ENCODE measurements at places on chromosomes 2 and 18. TPM values are rescaled to one million over a fixed set of nuclear protein-coding genes. Genes with fewer than 3 reads are reported as not detected.

- no peaks in the 10 kb centered on the region for H3K4me1 ChIP-seq
- no peak for DNase-seq
- H3K4me3 ChIP-seq, result no peak overlapping the region
- no peaks in the 10 kb centered on the region for H3K27me3 ChIP-seq
- H3K27ac ChIP-seq, result no peak overlapping the region
- no peaks in the 10 kb centered on the region for H3K36me3 ChIP-seq
Measured at GRCh38 chr18:48756511-48757226, 194.1 kb downstream of the SMAD7 start.

DNA sequence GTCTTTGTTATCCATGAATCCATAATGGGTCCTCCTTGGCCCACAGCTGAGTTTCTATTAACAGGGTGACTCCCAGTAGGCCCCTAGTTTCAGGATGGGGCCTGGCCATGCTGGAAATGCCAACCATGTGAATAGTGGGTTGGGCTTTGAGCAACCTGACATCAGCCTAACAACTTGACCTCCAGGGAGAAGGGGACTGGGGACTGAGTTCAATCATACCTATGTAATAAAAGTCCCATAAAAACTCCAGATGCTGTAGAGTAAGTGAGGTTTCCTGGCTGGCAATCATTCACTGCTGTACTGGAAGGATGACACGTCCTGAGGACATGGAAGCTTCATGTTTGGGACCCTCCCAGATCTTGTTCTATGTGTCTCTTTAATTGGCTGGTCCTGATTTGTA, 7.9 kb downstream of the REV1 start:
- no peaks in the 10 kb centered on the region for H3K27me3 ChIP-seq
- H3K27ac ChIP-seq, result no peak overlapping the region
- no peak overlapping the region for H3K4me3 ChIP-seq
- H3K4me1 ChIP-seq, result peaks cover 34% of the 10 kb centered on the region

DNA sequence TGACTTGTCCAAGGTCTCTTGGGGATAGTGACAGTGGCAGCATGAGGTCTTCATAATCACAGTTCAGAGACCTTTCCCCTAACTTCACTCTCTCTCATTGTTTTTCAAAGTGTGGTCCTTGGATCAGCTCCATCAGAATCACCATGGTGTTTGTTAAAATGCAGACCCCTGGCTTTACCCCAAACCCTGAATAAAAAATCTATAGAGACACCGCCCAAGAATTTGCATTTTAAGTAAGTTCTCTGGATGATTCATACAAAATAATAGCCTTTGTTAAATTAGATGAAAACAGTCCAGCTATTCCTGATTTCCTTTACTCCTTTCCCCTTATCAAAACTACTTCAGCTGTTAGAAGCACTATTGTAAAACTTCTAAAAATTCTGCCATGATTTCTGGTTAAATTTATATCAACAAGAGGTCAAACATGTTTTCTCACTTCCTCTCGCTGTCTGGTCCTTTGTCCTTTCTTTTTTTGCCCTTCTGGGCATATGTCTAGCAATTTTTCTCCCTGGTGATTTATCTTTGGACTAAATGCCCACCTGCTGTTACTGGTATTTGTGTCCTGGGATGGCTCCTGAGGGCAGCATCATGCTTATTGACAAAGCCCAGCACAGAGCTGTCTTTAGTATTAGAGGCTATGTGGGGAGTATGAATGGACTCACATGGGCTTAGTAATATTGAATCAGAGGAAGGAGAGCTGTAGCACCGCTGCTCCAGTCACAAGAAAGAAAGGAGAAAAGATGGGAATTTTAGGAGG, 63.4 kb downstream of the LHCGR start:
- H3K27ac ChIP-seq, result no peak overlapping the region
- H3K4me3 ChIP-seq, result no peak overlapping the region
- peaks cover 3% of the 10 kb centered on the region for H3K27me3 ChIP-seq
- H3K36me3 ChIP-seq, result no peaks in the 10 kb centered on the region
- H3K4me1 ChIP-seq, result no peaks in the 10 kb centered on the region

GRCh38 chr2:196046123-196046917, 22.3 kb downstream of the DNAH7 start:
- no peak overlapping the region for H3K27ac ChIP-seq
- H3K4me1 ChIP-seq, result peaks cover 11% of the 10 kb centered on the region
- no peak overlapping the region for H3K4me3 ChIP-seq
- DNase-seq, result no peak
- no peaks in the 10 kb centered on the region for H3K36me3 ChIP-seq

- H3K4me1 ChIP-seq, result peaks cover 45% of the 10 kb centered on the region
- peak; percentile 87 for DNase-seq
- H3K36me3 ChIP-seq, result peaks cover 1% of the 10 kb centered on the region
- no peaks in the 10 kb centered on the region for H3K27me3 ChIP-seq
- peak overlapping the region; percentile 81 for H3K4me3 ChIP-seq
Measured at GRCh38 chr18:54269893-54270844, 852 bp downstream of the POLI start.

DNA sequence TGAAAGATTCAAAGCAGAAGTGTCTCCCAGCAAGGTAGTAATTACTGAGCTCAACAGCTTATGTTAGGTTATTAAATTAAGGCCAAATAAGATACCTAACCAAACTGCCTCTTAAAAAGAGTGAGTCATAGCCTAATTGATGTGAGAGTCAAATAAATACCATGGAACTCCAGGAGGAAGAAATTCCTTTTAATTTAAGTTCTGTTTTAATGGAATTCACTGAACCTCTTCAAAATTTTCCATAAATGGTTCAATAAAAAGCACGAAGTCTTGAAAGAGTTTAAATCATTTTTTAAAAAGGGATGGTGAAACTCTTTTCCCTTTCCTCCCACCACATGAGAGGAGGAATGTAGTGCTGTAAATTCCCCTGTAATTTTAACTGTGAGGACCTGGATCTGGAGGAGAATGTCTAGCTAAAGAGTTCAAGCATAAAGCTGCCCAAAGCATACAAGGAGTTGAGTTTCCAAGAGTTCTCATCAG, 180.8 kb upstream of the MMADHC start:
- DNase-seq, result no peak
- no peaks in the 10 kb centered on the region for H3K36me3 ChIP-seq
- no peaks in the 10 kb centered on the region for H3K4me1 ChIP-seq
- H3K4me3 ChIP-seq, result no peak overlapping the region

DNA sequence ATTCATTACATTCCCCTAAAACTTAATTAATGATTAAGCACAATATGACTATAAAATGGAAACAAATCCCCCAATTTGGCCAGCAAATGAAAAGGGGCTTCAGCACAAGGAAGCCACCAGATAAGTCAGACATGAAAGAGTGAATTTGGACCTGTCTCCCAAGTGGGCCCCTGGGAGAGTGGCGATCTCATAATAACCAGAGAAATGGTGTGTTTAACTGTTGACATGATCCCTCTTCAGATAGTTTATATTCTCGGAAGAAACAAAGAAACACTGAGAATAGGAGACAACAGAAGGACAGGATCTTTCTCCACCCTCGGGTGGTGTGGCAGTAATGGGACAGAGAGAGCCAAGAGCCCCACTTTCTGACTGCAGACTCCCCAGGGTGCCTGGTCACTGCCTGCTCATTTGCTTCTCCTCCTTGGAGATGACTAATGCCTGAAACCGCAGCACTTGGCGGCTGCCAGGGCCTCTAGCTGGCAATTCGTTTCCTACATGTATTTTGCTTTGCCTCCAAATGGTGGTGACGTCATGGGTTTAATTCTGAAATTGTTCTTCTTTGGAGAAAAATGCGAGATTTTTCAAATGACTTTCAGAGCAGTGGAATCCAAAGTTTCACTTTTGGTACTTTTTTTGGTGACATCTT, 46.4 kb upstream of the SPP2 start:
- peaks cover 38% of the 10 kb centered on the region for H3K27me3 ChIP-seq
- H3K4me1 ChIP-seq, result peaks cover 34% of the 10 kb centered on the region
- no peak overlapping the region for H3K4me3 ChIP-seq
- no peak overlapping the region for H3K27ac ChIP-seq

- no peak overlapping the region for H3K27ac ChIP-seq
- H3K36me3 ChIP-seq, result peaks cover 65% of the 10 kb centered on the region
- DNase-seq, result no peak
- H3K27me3 ChIP-seq, result no peaks in the 10 kb centered on the region
- H3K4me1 ChIP-seq, result no peaks in the 10 kb centered on the region
Measured at GRCh38 chr2:197399887-197400540, 34.8 kb downstream of the SF3B1 start.

DNA sequence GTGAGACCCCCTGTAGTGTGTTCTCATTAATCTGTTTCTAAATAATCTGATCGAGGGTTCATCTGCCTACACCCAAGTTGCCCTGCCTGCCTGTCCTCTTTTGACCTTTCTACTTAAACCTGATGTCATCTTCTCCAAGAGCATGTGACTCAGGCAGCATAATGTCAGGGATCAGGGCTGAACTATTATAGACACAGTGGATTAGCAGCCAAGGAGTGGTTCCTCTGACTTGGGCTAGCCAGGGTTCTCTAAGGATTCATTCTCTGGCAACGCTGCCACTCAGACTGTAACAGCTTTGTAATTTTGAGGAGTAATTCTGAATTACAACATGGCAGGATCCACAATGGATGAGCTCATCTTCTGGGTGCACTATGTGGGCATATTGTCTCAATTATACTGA, 124.0 kb downstream of the MDH1 start:
- H3K27ac ChIP-seq, result no peak overlapping the region
- no peak overlapping the region for H3K4me3 ChIP-seq
- H3K27me3 ChIP-seq, result peaks cover 4% of the 10 kb centered on the region
- no peaks in the 10 kb centered on the region for H3K36me3 ChIP-seq
- no peaks in the 10 kb centered on the region for H3K4me1 ChIP-seq

DNA sequence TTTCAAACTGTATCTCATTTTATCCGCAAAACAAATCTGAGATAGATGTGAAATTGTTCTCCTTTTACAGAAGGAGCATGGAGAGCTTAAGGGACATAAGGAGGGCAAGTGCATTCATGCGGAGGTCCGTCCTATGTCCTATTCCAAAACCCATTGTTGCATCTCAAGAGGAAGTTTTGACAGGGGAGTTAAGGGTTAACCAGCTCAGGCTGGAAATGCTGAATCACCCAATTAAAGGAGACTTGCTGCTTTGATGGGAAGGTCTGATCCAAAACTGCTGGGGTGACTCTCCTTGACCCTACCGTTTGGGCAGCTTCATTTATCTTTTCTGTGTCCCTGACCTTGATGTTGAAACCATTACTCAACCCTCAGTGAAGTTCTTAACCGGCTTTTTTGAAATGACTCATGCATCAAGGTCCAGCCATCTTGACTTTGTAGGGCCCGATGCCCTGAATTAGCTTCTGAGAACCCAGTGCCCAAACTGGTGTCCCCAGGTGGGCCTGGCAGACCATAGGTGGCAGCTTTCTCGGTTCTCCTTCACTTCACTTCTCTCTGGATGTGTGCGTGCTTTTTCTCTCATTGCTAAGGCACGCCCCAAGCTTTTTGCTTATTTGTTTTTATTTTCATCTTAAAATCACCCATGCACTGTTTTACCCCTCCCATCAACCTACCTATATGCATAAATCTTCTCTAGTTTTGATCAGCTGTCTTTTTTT, 15.9 kb upstream of the TXNDC2 start:
- DNase-seq, result no peak
- H3K4me1 ChIP-seq, result peaks cover 26% of the 10 kb centered on the region
- H3K27me3 ChIP-seq, result peaks cover 8% of the 10 kb centered on the region

DNA sequence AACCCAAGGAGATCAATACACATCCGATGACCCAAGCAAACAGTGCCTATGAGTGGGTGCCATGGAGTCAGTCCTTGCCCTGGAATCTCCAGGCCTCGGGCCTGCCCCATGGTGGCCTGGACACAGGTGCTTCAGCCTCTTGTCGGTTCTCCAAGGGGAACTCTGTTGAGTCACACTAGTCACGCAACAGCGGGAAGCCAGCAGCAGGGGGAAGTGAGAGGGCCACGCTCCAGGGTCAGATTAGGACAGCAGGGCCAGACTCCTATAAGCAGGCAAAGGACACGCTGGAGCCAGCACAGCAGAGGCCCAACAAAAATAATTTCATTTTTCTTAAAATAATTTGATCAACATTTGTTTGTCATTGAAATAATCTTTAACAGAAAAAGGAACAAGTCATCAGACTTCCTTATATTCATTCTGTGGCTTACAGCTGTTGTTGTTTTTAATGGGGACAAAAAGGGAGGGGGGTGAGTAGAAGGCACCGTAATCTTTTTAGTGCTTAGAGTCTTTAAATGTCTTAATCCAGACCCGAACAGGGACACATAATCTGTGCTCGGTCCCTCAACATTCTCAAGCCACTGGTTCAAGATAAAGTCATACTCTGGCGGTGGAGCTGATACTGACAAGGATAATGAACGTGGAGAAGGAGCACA, 16.4 kb upstream of the ARMC9 start:
- H3K4me3 ChIP-seq, result no peak overlapping the region
- peaks cover 11% of the 10 kb centered on the region for H3K4me1 ChIP-seq
- H3K27me3 ChIP-seq, result peaks cover 3% of the 10 kb centered on the region
- no peak overlapping the region for H3K27ac ChIP-seq
- peaks cover 2% of the 10 kb centered on the region for H3K36me3 ChIP-seq

GRCh38 chr2:128490881-128491691, 172.4 kb upstream of the HS6ST1 start:
- no peak overlapping the region for H3K4me3 ChIP-seq
- H3K27me3 ChIP-seq, result peaks cover 10% of the 10 kb centered on the region
- no peaks in the 10 kb centered on the region for H3K36me3 ChIP-seq
- DNase-seq, result no peak

DNA sequence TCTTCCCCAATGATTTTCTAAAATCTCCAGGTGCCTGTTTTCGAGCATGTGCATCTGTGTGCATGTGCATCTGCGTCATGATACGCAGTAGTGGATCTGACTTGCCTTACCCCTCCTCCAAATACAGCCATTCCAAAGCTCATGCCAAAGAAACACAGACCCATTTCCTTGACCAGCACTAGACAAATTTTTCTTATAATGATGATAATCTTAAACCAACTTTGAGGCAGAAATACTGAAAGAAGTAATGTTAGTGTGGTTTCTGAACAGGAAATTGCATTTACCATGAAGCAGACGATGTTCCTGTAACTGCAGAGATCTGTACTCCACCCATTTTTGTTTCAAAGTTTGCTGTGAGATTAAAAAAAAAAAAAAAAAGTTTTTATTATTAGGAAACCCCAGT, 25.6 kb downstream of the CYTIP start:
- no peaks in the 10 kb centered on the region for H3K27me3 ChIP-seq
- no peak for DNase-seq
- H3K36me3 ChIP-seq, result peaks cover 88% of the 10 kb centered on the region
- peak overlapping the region; percentile 67 for H3K4me3 ChIP-seq

DNA sequence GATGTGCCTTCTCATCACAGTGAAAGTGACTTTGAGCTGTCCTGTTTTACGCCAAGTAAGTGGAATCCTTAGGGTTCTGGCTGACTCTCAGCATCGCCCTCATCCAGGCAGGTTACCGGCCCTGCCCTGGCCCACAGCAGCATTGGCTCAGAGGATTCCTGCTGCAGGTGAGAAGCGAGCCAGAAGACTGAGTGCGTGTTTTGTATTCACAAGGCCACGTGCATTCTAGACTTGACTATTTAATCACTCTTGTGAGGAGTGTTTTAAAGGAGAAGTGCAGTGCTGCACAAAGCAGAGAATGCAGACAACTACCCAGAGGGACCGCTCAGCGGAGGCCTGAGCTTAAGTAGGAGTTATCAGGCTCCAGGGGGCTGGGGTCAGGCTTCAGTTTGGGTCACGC, 48.3 kb downstream of the LAMA3 start:
- H3K27me3 ChIP-seq, result peaks cover 51% of the 10 kb centered on the region
- no peak for DNase-seq
- H3K4me3 ChIP-seq, result no peak overlapping the region

GRCh38 chr2:59680863-59681262, 872.6 kb downstream of the BCL11A start:
- no peaks in the 10 kb centered on the region for H3K36me3 ChIP-seq
- DNase-seq, result no peak
- no peaks in the 10 kb centered on the region for H3K27me3 ChIP-seq
- H3K27ac ChIP-seq, result no peak overlapping the region
- no peaks in the 10 kb centered on the region for H3K4me1 ChIP-seq
- H3K4me3 ChIP-seq, result no peak overlapping the region

The IL1R1 gene
- total RNA-seq, result 0.41 TPM

The TRMT61B gene
- 17.4 TPM for total RNA-seq

The HAAO gene
- total RNA-seq, result 0.56 TPM

The HOXD12 gene
- not detected for total RNA-seq

The CNOT11 gene
- 57.4 TPM for total RNA-seq
